Activated T-cell treated with anti-CD3 and anti-CD28 coated beads for 1 hour (primary cell): ENCODE measurements at places on chromosomes 11 and 22.

- no peak for DNase-seq
Observed at GRCh38 chr11:17014833-17015626, 816 bp upstream of the PLEKHA7 start.

DNA sequence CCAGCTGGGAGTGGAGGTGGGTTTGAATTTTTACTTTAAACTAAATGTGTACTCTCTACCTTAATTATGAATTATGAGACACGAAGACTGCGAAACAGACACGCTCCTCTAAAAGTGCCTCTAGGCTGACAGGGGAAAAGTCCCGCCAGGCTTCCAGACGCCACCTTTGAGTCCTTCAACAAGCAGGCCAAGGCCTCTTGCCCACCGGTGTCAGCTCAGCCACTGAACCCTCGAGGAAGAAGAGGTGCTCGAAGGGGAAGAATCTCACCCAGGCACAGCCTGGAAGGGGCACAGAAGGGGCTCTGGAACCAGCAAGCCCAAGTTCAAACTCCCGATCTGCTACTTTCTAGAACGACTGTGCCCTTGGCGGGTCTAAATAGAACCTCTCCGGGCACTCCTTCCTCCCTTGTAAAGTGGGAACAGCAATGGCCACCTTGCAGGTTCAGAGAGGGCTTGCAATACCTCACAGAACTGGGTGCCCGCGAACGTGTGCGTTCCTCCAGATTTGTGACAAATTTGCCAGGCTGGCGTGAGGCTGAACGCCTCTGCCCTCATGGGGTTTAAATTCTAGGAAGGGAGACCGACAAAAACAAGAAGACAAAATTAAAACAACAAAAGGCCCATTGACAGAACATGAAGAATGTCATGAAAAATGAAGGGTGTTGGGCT lies 158.5 kb upstream of the GRK3 start:
- no peak for DNase-seq

DNA sequence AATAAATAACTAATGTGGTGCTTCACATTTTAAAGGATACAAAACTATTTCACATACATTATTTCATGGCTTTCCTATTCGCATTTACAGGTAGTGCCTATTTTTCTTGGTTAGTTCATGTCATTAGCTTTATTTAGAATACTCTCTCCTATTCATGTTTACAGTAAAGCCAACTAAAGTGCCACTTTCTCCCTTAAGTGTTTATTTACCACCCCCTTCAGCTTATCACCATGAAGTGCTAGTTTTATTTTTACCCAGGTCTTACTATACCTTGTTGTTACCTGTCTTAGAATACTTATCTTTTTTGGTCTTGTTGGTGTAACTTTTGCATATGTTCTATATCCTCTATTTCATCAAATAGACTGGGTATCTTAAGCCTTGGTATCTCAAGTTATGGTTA lies 715.2 kb upstream of the TENM4 start:
- DNase-seq = no peak

- DNase-seq = no peak
Observed at GRCh38 chr11:8060146-8060719, 20.8 kb upstream of the TUB start.

DNA sequence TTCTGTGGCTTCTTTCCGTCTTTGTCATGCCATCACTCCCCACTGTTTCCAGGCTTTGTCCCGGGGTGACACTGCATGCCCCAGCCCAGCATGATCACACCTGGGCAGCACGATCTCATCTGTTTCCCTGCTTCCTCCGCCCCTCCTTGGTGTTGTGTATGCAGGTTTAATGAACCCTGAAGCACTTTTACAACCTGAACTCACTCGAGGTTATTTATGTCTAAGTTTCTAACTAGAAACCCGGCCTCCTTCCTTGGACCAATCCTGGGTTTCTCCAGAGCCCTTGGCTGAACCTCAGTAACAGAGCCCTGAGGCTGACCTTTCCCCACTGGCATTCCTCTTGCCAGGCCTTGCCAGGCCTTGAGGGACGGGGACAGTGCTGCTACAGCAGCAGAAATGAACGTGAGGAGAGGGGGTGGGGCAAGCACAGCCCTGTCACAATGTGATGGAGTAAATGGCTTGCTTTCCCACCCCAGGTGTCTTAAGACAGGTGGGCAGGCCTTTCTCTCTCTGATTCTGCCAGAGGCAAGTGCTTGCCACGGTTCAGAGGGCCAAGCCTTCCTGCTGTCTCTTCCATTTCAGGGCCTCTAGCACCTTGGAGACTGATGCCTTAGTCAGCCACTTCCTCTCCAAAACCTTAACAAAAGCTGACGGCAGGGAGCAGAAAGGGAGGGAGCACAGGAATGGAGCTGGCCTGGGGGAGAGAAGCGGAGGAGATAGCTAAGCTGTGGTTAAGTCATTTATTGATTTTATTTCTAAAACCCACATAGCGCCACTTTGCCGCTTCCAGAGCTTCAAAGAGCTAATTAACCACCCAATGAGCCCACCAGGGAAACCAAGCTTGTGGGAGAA lies 3.1 kb upstream of the PYGM start:
- DNase-seq = no peak

- DNase-seq = no peak
Observed at GRCh38 chr11:75439495-75440120, 6.6 kb upstream of the KLHL35 start.

GRCh38 chr11:57349491-57350274 lies 11.5 kb downstream of the P2RX3 start:
- peak; percentile 59 for DNase-seq

DNA sequence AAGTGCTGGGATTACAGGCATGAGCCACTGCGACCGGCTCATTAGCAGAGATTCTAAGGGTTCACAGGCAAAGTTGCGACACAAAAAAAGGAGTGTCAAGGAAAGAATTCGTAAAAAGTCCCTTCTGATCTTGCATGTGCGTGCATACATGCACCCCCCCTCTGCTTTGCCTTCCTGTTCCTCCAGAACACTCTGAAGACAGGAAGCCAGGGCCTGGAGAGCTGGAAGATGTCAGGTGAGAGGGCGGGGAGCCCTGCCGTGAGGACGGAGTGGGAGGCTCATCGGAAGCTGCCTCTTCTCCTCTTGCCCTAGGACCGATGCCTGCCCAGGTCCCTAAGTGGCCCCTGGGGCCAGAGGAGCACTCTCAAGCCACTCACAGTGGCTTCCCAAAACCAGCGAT lies 89.1 kb downstream of the LARGE1 start:
- no peak for DNase-seq

DNA sequence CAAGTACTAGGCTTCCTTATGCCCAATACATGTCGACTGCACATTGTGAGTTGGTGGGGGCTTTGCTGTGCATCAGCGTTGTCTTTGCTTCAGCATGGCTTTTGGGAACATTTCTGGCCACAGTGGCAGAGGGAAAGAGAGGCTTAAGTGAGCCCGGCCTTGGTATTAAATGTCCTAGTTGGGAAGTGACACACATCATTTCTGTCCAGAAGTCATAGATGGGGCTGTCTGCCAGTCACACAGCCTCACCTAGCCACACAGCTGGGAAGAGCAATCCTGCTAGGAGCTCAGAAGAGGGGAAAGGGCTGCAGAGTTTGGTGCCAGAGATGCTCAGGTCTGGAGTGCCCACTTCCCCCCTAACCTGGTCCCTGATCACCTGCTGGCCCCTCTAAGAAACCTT lies 27.6 kb downstream of the TREH start:
- DNase-seq = no peak

GRCh38 chr22:39872548-39872947 lies 21.0 kb downstream of the ENTHD1 start:
- DNase-seq = no peak

DNA sequence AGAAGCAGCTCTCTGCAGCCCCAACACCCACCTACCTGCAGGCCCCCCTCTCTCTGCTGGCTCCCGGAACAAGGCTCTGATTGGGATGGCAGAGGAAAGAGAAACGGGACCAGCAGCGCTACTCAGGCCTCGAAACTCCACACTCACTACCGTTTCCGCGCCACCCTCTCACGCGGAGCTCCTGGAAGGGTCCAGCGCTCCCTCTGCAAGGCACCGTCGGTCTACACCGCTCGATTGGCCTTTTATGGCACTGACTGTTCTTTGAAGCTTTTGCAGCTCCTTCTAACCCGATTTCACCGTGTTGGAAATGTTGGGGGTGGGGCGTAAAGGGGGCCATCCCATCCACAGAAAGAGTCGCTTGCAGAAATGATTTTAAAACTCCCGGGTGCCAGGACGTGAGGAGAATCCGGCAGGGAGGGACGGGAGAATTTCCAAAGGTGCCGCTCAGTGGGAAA lies 323 bp upstream of the PANX1 start:
- no peak for DNase-seq

GRCh38 chr22:21643533-21644357 lies 1.6 kb downstream of the SDF2L1 start:
- no peak for DNase-seq

DNA sequence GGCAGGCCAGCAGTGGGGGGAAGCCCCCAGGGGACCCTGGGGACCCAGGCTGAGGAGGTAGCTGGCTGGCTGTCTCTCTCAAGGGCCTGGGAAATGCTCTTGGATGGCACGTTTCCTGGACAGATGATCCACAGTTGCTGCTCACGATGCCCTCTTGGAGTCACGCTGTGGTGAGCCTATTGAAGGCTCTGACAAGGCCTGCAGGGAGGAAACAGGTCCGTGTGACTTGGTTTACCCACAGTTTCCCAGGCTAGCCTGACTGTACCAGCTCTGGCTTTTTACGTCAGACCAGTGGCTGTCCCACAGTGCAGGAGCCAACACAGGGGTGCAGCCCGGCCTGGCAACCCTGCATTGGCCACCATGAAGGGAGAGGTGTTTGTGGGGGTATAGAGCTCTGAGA lies 29.2 kb upstream of the PPARA start:
- no peak for DNase-seq

DNA sequence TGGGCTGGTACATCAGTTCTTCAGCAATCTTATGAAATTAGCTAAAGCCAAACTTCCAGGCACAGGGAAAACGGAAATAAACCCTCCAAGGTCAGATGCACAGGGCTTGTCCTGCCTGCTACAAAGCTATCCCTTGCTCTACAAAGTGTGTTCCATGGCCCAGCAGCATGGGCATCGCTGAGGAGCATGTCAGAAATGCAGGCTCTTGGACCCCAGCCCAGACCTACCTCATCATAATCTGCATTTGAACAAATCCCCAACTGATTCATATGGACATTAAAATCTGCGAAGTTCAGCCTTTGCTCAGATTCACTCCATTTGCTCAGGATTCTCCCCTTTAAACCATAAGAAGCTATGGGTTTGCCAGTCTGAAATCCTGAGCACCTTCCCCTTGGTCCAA lies 129.7 kb upstream of the CSNK2A3 start:
- DNase-seq = no peak

GRCh38 chr22:24178502-24179440 lies 2.5 kb upstream of the SUSD2 start:
- DNase-seq = no peak

DNA sequence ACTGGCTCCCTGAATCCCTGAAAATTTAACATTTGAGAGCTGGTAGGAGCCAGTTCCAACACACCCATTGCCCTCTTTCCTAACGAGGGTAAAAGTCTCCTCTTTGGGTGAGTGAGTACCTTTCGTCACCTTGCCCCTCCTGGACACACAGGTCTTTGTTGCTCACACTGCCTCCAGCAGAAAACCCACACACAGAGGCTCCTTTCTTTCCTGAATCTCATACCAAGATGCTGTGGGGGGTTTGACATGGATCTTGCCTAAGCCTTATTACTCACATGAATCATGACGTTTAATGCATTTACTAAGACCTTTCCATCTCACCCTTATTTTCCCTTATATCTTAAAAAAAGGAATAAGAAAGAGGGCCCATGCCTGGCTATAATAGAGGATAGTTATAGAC lies 53.0 kb downstream of the PARVA start:
- DNase-seq = no peak

DNA sequence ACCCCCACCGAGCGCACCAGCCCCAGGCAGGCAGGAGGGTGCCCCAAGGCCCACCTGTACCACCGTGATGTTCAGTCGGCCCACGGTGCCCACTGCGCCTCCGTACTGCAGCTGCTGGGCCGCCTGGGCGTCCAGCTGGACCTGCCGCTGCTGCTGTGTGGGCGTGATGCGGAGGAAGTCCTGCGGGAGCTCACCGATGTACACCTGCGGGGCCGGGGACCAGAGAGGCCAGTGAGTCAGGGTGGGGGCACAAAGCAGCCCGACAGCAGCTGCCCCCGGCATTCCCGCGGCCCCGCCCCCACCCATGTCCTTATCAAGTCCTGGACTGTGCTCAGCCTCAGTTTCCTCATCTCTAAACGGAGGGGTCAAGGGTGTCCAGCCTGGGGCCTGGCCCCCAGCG lies 13.8 kb downstream of the TOLLIP start:
- no peak for DNase-seq

DNA sequence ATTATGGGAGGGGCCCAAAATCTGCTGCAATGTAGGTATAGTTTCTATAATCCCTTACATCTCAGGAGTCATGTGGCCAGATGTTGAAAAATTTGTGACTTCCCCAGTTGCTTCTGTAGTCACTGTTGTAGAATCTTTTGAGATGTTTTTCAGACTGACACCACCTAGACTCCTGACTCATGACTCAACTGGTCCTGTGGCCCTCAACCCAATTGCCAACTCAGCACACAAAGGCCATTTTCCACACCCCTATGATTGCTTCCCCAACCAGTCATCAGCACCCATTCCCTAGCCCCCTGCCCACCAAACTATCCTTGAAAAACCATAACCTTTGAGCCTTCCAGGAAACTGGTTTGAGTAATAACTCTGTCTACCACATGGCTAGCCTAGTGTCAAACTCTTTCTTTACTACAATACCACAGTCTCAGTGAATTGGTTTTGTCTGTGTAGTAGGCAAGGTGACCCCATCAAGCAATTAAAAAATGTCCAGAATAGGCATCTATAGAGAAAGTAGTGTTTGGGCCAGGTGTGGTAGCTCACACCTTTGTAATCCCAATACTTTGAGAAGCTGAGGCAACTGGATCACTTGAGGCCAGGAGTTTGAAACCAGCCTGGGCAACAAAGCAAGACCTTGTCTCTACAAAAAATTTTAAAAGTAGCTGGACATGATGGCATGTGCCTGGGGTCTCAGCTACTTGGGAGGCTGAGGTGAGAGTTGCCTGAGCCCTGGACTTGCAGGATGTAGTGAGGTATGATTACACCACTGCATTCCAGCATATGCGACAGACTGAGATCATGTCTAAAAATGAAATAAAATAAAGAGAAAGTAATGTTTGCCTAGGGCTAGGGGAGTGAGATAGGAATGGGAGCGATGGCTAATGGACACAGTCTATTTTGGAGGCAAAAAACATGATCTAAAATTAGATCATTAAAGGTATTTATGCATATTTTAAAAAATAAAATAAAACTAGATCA lies 24.1 kb upstream of the FEZ1 start:
- DNase-seq = no peak

- peak; percentile 62 for DNase-seq
Observed at GRCh38 chr22:43346521-43346929, 3.4 kb upstream of the SCUBE1 start.
